ENCODE measurements at places on chromosomes 13 and 19.

GRCh38 chr19:38831142-38831605 is 420 bp downstream of the ECH1 start:
- DNase-seq, result peak; percentile 87

DNA sequence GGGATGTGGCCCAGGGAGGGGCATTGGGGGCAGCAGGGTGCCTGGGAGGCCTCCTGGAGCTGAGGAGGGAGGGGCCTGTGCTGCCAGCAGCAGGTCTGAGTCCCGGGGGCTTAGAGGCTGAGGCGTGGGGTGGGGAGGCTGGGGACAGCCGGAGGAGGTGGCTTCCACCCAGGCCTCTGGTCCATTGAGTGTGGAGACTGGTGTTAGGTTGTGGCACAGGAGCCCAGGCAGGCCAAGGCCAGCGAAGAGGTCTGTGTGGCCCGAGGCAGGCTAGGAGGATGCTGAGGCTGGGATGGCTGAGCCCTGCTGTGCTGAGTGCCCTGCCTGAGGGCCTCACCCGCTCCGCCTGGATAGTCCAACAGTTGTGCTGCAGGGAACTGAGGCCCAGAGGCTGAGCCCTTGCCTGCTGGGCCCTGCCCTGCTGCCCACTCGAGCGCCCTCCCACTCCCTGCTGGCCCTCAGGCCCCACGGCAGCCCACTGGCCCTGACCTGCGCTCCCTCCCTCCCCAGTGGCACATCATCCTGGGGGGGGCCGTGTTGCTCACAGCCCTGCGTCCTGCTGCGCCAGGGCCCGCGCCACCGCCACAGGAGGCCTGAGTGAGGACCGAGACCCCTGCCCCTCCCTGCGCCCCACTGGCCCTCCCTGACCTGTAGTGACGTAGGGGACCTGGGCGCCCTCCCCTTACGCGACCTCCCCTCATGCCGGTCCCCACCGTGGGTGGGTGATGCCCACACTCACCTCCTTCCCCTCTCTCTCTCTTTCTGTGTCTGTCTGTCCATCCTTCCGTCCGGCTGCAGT is 4.9 kb upstream of the GARIN5A start:
- DNase-seq, result no peak

GRCh38 chr19:33416307-33417215 is 43.1 kb downstream of the CEBPG start:
- peak; percentile 78 for DNase-seq

DNA sequence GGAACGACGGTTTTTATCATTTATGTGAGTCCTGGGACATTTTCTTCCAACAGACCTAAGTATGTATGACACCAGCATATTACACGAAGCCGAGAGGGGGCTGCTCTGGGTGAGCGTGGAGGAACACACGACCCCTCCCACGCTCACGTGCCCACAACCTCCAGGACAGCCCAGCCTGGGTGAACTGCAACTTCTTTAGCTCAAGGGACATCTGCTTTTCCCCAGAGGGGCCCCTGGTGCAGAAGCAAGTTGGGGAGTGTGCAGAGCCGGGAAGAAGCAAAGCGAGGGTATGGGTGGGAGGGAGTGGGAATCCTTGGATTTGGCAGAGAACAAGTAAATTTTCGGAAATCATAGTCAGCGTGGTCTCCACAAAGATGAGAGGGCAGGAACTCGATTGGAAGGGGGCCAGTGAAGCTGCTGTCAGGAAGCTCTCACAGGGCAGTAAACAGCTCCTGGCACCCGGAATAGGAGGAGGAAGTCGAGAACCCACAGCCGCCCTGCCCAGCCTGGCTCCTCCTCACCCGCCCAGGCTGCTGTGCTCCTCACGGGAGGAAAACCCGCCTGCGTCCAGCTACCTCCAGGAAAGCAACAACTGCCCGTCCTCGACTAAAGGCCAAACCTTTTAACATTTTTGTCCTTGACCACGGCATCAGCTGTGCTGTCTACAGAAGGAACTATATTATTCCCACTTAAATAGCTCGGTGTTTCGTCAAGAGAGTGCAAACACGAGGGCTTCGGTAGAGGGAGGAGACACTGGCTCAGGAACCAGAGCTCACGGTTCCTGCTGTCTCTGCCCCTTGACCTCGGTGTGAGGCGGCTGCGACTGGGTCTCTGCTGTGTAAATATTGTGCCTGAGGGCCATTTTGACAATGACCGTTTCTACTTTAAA is 17.2 kb upstream of the CFAP97D2 start:
- DNase-seq, result peak; percentile 87

- no peak for DNase-seq
Measured at GRCh38 chr13:42039457-42039945, 8.9 kb upstream of the DGKH start.

DNA sequence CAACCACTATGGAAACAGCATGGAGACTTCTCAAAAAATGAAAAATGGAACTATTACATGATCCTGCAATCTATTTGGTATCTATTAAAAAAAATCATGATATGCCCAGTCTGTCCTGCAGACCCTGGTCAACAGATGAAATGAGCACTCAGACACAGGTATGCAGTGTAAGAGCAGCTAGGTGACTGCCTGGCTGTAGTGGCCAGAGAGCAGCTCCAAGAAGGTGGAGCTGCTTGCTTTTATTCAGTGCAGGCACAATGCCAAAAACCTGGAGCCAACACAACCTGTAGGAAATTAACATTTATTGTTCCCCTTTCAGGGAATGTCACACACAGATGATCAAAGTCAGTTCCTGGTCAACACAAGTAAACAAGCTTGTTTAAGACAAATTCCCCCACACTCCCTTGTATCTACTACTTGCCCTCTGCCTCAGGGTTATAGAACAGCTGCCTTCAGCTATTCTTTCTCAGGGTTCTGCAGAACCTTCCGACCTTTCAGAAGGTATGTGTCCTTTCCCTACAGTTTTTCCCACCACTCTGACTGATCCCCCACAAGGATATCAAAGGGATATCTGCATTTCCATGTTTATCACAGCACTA is 933.7 kb upstream of the SLITRK5 start:
- DNase-seq, result no peak

- no peak for DNase-seq
Measured at GRCh38 chr13:106573284-106573846, 5.4 kb upstream of the ARGLU1 start.

DNA sequence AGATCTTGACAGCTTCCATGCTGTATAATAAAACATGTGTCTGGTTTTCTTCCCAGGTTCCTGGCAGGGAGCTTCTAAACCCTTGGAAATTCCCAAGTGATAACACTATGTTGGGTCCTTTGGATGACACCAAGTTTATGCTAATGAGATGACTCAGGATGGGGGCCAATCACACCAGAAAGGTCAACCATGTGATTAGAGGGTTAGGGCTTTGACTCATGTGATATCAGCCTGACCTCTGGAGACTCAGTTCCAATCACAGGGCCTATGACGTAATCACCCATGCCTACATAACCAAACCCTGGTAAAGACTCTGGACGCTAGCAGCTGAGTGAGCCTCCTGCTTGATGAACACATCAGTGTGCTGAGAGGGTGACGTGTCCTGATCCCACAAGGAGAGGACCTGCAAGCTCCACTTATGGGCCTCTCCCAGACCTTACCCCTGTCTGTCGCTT is 203.6 kb downstream of the DCLK1 start:
- DNase-seq, result no peak

DNA sequence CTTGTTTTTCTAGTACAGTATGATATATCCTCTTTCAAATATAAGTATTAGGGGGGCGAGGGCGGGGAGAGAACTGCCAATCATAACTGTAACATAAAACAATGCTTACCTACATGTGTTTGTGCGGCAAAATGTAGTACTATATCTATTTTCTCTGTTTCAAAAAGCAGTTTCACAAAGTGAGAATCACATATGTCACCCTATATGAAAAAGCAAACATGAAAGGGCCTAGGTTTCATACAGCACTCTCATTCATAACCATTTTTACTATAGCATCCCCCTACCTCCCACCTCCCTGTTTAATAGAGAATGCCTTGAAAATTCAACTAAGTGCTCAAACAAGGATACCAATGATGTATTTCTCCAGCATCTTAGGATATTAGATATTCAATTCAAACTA is 5.2 kb downstream of the TGDS start:
- DNase-seq, result no peak

GRCh38 chr13:44417446-44417845 is 43.8 kb downstream of the SERP2 start:
- DNase-seq, result no peak

DNA sequence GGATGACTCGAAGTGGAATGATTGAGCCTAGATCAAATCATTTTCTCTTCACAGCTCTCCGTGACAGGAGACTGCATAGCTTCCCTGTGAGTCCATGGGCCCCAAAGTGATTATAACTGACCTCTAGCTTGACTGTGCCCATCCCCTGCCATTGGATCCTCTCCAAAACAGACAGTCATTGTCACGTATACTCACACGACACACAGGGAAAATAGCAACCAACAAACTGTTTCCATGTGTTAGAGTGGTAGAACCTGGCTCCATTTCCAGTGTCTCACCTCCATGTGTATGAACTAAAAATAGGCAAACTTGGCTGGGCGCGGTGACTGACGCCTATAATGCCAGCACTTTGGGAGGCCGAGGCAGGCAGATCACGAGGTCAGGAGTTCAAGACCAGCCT is 48.8 kb upstream of the NPAS1 start:
- no peak for DNase-seq

GRCh38 chr13:38535261-38535660 is 151.6 kb upstream of the FREM2 start:
- no peak for DNase-seq
